Activated B cell treated with CpG ODN at 0.5 μM for 24 hours (primary cell): ENCODE measurements at places on chromosomes 7 and 10.

GRCh38 chr10:5976512-5977470 lies 552 bp downstream of the IL15RA start:
- no peaks in the 10 kb centered on the region for H3K27me3 ChIP-seq
- peaks cover 6% of the 10 kb centered on the region for H3K36me3 ChIP-seq
- peak; percentile 23 for DNase-seq
- H3K27ac ChIP-seq = peak overlapping the region; percentile 91
- H3K4me3 ChIP-seq = peak overlapping the region; percentile 96

DNA sequence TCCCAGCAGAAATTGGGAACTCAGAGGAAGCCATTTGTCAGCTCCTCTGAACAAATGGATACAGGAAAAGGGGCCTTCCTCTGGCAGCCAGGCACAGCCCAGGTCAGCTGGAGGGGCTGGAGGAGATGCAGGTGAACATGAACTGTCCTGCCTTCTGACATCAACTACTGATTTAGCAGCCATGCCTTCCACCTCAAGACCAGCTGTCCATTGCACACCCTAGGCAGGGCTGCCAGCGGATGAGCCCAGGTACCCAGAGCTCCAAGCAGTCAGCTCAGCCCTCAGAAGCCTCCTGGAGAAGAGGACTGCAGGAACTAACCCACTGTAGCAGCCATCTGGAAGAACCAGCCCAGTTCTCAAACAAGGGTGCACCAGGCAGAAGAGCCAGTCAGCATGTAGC lies 44.1 kb upstream of the GDF10 start:
- no peak overlapping the region for H3K27ac ChIP-seq
- H3K4me3 ChIP-seq = no peak overlapping the region
- peaks cover 48% of the 10 kb centered on the region for H3K4me1 ChIP-seq
- no peak for DNase-seq

DNA sequence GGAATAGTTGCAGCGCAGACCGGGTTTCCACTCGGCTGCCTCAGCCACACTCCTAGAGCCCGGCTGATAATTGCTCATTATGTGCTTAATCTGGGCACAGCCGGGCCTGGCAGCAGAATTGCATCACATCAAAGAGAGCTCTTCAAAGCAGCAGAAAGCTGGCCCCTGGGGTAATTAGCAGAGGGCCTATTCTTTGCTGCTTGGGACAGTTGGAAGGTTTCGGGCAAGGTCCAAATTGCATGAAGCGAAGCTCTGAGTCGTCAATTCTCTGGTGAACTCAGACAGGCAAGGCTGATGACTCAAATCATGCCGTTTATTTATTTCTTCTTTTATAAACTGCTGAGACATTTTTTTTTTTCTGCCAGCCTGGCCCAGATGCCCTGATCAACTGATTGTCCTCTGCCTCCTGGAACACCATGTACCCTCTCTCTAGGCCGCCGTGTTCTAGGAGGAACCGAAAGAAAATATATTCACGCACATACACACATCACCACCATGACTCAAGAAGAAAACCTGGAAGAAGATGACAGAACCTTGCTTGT lies 242.2 kb downstream of the RAB11FIP2 start:
- H3K4me1 ChIP-seq = no peaks in the 10 kb centered on the region
- no peak for DNase-seq
- no peak overlapping the region for H3K27ac ChIP-seq
- H3K27me3 ChIP-seq = peaks cover 3% of the 10 kb centered on the region
- no peaks in the 10 kb centered on the region for H3K36me3 ChIP-seq

- no peak overlapping the region for H3K4me3 ChIP-seq
- DNase-seq = no peak
- H3K4me1 ChIP-seq = peaks cover 14% of the 10 kb centered on the region
- no peak overlapping the region for H3K27ac ChIP-seq
- H3K27me3 ChIP-seq = peaks cover 41% of the 10 kb centered on the region
Measured at GRCh38 chr10:129968853-129969183, 4.7 kb upstream of the EBF3 start.

- H3K27me3 ChIP-seq = no peaks in the 10 kb centered on the region
- H3K36me3 ChIP-seq = peaks cover 4% of the 10 kb centered on the region
- peak overlapping the region; percentile 70 for H3K27ac ChIP-seq
- no peak for DNase-seq
Measured at GRCh38 chr7:92633211-92633906, 43.2 kb upstream of the FAM133B start.

DNA sequence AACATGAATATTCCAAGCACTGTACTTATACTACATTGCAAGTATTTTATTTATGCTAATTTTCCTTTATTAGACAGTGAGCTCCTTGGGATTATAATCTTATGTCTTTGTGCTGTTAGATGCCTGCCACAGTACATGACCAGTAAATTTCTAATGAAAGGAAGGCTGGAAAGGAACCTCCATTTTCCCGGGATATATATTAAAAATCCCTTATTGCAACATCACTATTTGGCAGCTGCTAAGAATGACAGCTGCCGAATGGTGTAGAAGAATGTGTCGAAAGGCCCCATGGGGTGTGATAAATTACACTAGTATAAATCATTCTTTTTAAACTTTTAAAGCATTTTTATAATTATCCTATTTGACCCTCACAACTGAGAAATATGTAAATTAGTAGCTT lies 59.1 kb downstream of the TFAM start:
- DNase-seq = no peak
- no peaks in the 10 kb centered on the region for H3K4me1 ChIP-seq
- H3K27me3 ChIP-seq = no peaks in the 10 kb centered on the region
